ENCODE measurements at places on chromosomes 11 and 22.

GRCh38 chr11:70097783-70098563 lies 19.9 kb downstream of the ANO1 start:
- DNase-seq: no peak

DNA sequence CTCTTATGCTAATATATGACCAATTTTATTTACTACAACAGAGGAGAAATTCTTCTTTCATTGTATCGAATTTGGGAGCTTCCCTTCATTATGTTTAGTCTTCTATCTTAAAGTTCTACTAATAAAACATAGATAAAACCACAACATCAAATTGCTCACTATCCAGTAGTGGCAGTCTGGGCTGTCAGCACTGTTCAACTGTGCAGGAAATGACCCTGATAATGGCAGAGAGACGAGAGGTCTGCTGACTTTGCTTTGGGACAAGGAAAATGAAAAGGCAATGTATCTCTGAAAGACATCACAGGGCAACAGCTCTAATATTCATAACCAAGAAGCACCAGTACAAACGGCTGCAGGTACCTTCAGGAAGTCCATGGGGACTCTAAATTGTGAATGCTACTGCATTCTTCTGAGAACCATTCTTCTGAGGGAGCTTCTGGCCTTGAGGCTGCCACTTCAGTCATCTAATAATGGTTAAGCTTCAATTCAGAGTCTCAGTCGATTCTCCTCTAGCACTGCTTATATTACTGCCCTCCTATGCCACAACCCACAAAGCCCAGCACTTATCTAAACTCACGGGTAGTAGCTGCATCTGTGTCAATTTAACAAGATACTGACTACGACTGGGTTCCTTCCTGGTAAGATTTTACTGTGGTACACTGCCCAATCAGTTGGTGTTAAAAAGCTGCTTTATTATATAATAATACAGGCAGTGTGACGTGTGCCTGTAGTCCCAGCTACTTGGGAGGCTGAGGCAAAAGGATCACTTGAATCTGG lies 44.2 kb downstream of the CKAP5 start:
- DNase-seq: no peak

- no peak for DNase-seq
Measured at GRCh38 chr11:66107600-66108510, 37.8 kb downstream of the PACS1 start.

DNA sequence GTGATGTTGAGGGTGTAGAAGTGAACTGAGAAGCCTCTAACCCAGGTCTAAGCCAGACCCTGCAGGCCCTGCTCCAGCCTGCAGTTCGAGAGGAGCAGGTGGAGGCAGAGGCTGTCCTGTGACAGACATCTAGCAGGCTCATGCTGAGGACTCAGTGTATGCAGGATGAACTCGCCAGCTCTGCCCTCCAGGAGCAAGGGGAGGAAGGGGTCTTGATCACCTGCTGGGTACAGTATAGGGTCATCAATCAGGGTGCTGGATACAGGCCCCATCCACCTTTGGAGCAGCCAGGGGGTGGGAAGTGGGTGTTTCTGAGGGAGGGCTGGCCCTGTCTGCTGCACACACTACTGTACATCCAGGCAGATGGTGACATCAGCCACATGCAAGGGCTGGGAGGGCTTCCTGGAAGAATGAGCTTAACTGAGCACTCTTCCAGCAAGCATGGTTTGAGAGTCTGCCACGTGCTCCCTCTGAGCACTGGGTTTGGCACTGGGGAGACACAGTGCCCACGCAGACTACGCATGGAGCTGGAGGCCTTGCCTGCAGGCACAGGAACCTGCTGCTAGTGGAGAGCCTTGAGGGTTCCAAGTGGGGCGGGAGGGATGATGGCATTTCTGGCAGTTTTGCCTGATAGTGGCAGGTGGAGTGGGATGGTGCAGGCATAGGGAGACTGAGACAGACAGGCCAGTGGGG lies 9.2 kb downstream of the MAPK8IP1 start:
- no peak for DNase-seq

DNA sequence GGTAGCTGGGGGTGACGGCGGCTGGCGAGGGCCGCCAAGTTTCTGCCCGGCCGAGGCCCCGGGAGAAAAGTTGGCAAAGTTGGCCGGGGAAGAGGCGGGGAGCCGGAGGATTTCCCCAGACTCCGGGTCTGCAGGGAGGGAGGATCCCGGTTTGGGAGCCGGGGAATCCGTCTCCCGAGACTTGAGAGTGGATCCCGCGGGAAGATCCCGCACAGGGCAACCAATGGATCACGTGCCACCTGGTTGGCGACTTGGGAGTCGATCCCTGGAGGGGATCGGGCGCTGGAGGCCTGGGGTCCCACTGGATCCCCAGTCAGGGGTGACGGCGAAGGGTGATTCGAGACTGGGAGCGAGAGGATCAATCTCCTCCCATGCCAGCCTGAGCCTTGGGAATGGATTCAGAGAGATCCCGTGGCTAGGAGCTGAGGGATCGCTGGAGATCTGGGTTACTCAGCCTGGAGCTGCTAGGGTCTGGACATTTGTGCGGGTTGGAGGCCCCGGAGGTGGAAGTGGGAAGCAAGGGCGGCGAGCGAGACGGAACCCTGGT lies 394 bp downstream of the KIAA1671 start:
- peak; percentile 61 for DNase-seq

- no peak for DNase-seq
Measured at GRCh38 chr11:68954836-68955606, 25.8 kb downstream of the MRGPRD start.

GRCh38 chr11:16028419-16028818 lies 327.9 kb downstream of the SOX6 start:
- DNase-seq: no peak

- peak; percentile 84 for DNase-seq
Measured at GRCh38 chr11:73177778-73178539, 35.8 kb upstream of the FCHSD2 start.

DNA sequence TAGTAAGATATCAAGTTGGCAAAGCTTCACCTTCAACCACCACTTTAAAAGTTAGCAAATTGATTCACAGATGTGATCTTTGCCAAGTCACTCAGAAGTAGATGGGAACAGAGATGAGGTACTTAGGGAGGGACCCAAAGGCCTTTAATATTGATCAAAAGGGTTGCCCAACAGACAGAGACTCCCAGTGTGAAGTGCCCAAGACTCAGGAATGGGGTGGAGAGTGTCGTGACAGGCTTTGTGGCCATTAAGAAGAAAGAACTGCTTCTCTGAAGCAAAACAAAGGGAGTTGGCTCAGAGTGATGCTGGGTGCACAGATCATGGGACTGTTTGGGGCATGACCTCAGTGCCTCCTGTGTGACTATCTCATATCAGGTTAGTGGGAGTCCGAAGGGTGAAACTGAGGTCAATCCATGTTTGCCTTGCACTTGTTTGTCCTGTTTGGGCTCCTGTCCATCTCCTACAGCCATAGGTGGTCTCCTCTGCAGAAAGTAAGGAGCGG lies 132.3 kb downstream of the APIP start:
- DNase-seq: no peak

DNA sequence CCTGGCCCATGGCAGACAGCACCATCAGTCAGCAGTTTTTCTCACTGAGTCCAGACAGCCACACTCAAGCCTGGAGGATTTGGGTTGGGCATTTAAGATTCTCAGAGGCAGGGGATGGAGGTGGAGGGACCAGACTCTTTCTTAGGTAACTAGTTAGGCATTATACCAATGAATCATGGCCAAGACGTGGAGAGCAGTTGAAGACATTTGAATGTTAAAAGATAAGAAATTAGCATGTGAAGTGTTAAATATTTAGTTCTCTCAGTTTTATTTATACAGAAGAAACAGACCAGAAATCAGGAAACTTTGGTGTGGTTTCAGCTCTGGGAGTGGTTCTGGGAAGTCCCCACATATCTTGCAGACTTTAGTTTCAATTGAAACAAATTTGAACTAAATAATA lies 9.9 kb downstream of the GTF2H1 start:
- DNase-seq: no peak

GRCh38 chr22:50488006-50488677 lies 1.5 kb downstream of the MIOX start:
- no peak for DNase-seq

DNA sequence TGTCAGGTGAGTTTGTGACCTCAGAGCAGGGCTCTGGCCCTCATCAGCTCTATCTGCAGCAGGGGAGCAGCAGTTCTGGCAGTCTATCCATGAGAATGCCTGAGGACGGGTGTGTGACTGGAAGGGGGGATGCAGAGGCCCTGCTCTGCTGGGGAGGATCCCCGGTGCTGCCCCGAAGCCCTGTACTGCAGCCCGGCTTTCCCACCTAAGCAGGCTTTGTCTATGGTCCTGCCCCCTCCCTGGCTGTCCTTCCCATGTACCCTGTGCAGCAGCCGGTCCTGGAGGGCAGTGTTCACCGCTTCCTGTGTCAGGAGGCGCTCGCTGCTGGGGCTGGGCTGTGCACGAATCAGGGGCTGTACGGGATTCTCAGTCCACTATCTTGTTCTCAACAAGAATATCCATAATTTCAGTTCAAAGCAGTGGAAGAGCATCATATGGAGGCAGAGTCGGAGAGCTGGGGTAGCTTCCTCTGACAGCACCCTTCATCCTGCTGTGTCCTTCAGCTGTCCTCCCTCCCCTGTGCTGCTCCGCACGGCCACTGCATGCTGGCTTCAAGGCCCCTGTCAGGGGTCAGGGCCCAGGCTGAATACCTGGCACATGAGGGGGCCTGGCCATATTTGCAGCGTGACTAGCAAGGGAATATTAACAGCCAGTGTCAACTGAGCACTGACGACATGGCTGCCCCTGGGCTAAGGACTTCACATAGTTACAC lies 125.2 kb downstream of the CTTN start:
- DNase-seq: no peak

DNA sequence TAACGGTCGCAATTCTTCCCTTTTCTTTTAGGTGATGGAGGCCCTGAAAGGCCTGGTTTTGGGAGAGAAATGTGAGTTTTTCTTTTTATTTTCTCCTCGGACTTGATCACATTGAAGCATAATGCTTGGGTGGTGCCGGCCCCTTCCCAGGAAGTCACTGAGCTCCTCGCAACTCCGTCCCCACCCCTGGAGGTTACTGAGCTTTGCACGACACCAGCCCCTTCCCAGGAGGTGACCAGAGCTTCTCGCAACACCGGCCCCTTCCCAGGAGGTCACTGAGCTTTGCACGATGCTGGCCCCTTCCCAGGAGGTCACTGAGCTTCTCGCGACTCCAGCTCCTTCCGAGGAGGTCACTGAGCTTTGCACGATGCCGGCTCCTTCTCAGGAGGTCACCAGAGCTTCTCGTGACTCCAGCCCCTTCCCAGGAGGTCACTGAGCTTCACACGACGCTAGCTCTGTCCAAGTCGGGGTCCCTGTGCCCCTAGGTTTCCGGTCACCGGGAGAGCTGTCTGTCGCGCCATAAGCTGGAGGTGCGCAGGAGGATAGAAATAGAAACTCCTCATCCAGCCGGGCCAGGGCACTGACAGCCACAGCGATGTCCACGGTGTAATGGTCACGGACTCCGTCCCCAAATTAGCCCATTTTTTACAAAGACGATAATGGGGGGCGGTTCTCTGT lies 586.4 kb downstream of the BRD1 start:
- no peak for DNase-seq

DNA sequence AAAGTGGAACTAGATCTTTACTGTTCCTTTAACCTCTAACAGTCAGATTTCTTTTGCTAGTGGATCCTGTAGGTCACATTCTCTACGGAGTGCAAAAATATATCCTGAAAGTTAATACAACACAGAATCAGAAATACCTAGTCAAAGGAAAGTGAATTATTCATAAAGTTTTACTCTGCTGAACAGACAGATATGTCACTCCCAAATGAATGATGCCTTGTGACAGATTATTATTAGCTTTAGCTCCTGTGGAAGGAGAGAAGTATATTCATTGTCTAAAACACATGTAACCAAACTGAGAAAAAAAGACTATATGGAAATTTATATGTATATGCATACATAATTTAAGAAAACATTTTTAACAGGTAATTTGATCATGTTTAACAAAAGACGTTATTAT lies 1497.2 kb upstream of the RAG2 start:
- no peak for DNase-seq

DNA sequence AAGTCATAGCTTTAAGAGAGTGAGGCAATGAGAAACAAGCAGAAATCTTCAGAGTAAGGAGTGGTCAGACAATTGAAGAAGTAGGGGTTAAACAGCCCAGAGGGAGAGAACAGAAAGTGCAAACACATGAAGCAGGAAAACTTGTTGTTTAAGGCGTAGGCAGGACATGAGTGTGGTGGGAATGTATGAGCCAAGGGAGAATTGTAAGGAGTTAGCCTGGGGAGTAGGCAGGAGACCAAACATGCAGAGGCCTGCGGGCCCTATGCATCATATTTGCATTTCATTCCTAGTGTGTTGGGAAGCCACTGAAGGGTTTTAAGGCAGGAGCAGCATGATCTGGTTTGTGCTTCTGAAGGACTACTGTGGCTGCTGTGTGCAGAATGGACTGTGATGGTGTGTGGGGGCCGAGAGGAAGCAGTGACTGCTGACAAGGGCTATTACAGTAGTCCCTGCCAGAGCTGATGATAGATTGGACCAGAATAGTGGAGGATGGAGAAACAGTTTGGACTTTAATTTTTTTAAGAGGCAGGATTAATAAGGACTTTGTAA lies 179.9 kb upstream of the C11orf87 start:
- DNase-seq: no peak

DNA sequence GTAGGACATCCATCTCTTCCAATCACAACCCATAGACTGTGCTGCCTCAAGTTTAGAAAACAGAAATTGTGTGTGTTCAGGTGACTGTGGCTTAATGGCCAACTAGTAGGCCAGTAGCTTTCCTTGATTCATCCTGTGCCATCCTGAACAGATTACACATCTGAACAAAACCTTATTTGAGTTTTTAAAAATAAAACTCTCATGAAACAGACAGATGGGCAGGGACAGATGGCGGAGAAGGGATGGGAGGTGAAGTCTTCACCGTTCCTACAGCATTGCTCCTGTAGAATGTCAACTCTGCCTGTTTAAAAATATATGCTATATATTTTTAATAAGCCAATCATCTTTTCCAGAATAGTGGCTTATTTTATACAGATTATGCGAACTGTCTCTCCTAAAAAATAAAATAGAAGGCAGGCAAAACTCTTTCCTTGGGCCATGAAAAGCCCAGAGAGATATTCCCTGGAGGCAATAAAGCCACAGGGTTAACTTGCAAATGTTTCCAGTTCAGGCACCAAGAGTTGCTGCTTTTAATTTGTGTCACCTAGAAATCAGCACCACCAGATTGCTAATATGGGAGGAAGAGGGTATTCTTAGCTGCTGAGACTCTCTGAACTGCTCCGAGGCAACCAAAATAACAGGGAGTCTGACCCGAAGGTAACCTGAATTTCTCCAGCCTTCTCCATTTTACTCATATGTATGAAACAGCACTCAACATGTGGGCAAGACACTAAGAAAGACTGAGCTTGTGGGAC lies 861.2 kb downstream of the OPCML start:
- DNase-seq: no peak

GRCh38 chr11:31921081-31921480 lies 110.0 kb upstream of the PAX6 start:
- no peak for DNase-seq

- no peak for DNase-seq
Measured at GRCh38 chr22:31136711-31137110, 3.6 kb downstream of the PLA2G3 start.

DNA sequence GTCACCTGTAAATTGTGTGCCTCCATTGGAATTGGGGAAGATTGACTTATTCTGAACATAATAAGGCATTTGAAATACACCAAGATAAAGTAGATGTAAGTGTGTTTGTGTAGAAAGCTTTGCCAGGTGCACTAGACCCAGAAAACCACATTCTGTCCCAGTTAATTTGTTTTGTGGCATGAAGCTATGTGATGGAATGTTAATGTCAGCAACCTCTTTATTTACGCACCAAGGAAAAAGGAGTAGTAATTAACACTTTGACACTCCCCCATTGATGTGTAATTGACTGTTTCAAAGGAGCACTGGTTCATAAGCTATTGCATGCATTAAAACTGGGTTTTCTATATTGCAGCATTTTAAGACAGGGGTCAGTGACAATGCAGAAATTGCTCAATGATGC lies 14.3 kb downstream of the EIF3M start:
- DNase-seq: no peak

All from SK-MEL-5 (cell line).